Right renal pelvis (tissue), 4 donors: ENCODE measurements at places on chromosomes 5 and 9. TPM values are rescaled to one million over a fixed set of nuclear protein-coding genes. Genes with fewer than 3 reads are reported as not detected.

DNA sequence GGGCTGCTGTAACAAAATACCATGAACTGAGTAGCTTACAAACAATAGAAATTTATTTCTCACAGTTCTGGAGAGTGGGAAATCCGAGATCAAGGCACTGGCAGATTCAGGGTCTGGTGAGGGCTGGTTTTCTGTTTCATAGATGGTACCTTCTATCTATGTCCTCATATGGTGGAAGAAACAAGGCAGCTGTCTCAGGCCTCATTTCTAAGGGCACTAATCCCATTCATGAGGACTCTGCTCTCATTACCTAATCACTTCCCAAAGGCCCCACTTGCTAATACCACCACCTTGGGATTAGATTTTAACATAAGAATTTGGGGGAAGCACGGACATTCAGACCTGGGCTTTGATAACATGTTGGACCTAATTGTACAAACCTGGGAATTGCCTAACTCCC is 13.5 kb downstream of the RFESD start:
- DNase-seq: no peak

DNA sequence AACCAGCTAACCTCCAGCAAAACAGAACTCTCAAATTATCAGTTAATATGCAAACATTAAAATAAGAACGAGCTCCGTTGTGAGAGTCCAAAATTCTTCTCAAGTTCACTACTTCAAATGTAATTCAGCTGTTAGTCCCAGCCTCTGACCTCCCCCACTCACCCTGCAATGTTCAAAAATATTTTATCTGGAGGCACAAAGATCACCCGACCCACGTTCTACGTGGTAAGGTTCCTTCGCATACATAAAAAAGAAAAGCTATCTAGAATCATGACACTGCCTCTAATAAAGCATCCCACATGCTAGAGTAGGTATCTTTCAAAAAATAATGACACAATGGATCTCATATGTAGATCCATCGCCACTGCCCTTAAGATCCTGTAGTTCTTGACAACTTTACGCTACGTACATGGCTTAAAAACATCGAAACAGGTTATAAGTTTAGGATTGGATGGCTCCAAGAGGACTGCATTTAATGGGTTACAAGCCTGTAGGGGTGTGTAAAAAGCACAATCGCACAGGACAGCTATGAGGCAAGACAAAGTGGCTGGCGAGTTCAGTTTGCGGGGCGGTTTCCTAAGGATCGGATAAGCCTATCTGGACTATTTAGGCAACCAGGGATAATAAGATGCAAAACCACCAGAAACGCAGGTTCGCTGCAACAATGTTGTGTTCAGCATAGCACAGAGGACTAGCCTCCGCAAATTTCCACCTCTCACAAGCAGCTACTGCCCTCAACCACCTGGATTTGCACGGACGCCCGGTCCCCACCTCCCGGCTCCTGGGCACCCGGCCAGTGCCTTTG is 969 bp downstream of the CLK4 start:
- peak; percentile 49 for DNase-seq

GRCh38 chr9:1273859-1274258 is 223.7 kb downstream of the DMRT2 start:
- DNase-seq: no peak

GRCh38 chr5:169979871-169980270 is 424 bp downstream of the INSYN2B start:
- no peak for DNase-seq

The ARL14EPL gene
- polyA plus RNA-seq: not detected

The GRK6 gene
- polyA plus RNA-seq: 22.3 TPM

The SHOC1 gene
- 1.5 TPM for polyA plus RNA-seq
